ENCODE measurements at places on chromosomes 7 and 10.

- no peak for DNase-seq
Observed at GRCh38 chr10:70493660-70494234, 15.2 kb downstream of the PALD1 start.

DNA sequence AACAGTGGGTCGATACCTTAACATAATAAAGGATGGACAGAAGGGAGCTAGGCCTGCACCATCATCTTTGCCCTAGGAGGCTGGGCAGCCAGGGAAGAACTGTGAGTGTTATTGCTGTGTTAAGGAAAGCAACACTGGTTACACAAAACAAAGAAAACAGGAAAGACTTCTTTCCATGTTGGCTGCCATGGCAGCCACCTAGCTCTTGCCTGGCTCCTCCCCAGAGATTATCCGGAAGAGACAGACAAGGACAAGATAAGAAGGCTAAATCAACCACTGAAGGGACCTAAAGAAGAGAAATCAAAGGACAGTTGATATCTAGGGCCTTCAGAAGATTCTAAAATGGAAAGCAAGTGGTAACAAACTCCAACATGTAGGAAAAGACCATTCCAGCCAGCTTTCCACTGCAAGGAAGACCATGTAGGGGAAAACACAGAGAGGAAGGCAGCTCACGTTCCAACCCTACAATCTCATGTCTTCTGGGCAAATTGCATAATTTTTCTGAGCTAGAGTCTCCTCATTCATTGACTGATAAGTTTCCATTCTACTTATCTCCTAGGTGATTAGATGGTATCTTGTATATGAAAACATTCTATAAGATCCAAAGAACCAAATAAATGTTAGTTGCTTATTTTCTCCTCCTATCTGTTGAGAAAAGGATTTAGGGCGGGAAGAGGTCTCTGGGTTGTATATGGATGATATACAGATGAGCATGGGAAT is 51.2 kb downstream of the SP8 start:
- DNase-seq: no peak

GRCh38 chr7:147251751-147252325 is 1135.2 kb downstream of the CNTNAP2 start:
- no peak for DNase-seq

GRCh38 chr10:124906551-124907001 is 35.3 kb upstream of the ZRANB1 start:
- DNase-seq: no peak

DNA sequence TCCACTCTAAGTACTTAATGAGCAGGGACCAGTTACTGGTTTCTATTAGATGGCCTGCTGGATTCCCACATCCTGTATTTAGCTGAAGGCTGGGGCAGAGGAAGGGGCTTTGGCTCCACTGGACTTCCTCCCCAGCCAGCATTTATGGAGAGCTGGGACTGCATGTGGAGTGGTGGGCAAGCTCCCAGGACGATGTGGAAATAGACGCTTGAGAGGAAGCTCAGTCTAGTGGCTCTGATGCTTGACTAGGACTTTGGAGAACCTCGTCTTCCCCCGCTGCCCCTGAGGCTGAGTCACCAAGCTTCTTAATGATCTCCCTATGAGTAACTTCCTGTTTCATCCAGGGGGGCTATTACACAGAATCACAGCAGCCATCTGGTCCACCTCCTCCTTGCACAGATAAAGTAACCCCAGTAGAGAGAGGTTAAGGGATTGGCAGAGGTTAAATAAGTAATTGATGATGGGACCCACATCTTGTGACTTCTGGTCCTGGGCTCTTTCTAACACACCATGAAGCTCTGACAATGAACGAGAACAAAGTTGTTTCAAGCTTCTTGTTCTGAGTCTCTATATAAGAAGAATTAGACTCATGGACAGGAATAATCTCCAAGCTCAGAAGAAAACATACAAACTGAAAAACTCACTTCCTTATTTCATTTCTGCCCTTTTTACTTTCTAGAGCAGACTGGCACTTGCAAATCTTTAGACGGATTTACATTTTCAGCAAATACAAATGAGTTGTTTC is 126.2 kb downstream of the PRPF18 start:
- DNase-seq: no peak
